Activated T-helper 9 cell treated with anti-CD3 and anti-CD28 coated beads, Interleukin-2, amount 50 U/mL, for 16 hours (primary cell): ENCODE measurements at places on chromosomes 4 and X.

- no peak for DNase-seq
Observed at GRCh38 chrX:75963774-75964173, 178.7 kb upstream of the MAGEE2 start.

GRCh38 chrX:152819732-152820131 is 10.8 kb downstream of the CETN2 start:
- DNase-seq = no peak

DNA sequence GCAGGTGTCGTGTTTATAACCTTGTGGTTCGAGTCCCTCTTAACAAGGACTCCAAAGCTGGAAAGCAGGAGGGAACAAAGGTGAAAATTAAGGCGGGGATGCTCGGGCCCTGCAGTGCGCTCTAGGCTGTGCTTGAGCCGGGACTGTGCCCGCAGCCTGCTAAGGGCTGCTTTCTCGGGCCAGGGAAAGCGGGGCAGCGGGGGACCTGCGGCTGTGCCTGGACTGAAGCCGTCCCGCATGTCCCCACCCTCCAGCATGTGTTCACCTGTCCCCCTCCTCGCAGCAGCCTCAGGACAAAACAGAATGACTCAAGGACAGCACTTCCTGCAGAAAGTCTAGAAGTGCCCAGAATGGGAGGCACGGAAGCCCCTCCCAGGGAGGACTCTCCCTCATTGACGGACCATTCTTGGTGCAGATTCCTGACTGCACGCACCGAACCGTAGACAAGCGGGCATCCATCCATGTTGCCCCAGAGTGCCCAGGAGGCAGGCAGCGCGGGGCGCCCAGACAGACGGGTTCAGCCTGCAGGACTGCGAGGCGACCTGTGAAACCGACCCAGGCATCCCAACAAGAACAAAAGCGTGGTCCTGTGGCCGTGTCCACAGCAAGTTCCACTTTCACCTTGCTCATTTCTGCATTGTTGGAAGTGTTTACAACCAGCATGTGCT is 342.9 kb downstream of the MAGEB5 start:
- DNase-seq = no peak

DNA sequence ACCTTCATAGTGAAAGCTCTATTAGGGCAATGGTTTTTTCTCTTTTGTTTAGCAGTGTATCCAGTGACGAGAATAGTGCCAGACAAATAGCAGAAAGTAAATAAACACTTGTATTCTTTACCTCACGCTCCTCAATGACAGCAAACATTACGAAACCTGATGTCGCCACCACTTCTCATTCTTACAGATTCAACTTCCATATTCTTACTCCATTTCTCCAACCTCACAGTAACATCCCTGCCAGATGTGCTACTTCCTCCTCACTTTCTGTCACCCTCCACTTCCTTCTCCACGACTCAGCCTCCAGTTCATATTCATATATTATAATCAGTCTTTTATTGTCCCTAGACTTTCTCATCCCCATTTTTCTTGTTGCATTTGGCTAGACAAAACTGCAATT is 1956.2 kb upstream of the AGA start:
- no peak for DNase-seq

DNA sequence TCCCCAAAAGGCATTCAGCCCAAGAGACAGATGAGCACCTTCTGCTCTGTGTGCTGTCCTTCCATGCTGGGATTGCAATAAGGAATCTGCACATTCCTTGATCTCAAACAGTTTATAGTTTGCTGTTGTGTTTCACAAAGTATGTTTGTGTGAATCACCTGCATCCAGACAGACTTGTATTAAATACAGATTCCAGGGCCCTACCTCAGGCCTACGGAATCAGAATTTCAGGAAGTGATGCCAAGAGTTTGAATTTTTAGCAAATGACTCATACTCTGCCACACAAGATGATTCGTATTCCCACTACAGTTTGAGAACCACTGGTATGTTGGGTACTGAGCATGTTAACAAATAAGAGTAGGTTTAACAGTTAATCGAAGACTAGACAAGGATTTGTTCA is 7.0 kb downstream of the VAMP7 start:
- DNase-seq = no peak

- DNase-seq = no peak
Observed at GRCh38 chr4:2357821-2358745, 60.4 kb downstream of the ZFYVE28 start.

- DNase-seq = no peak
Observed at GRCh38 chr4:3644849-3645627, 112.8 kb upstream of the LRPAP1 start.
